ENCODE measurements at places on chromosomes 2 and 18.

DNA sequence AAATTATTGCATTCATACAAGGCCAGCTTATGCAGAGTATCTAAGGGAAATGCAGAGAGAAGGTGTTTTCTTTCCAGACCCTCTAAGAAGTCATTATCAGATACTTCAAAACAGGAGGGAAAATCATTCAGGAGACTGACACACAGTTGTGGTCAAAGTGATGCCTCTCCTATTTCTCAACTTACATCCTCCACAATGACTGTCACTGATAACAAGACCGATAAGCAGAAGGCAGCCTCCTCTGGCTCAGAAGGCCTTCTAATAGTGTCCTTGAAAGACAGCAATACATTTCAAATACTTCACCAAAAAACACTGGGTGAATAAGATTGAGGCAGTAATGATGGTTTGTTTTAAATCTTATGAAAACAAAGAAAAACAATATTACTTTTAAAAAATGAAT is 199.7 kb downstream of the PIEZO2 start:
- DNase-seq: no peak

DNA sequence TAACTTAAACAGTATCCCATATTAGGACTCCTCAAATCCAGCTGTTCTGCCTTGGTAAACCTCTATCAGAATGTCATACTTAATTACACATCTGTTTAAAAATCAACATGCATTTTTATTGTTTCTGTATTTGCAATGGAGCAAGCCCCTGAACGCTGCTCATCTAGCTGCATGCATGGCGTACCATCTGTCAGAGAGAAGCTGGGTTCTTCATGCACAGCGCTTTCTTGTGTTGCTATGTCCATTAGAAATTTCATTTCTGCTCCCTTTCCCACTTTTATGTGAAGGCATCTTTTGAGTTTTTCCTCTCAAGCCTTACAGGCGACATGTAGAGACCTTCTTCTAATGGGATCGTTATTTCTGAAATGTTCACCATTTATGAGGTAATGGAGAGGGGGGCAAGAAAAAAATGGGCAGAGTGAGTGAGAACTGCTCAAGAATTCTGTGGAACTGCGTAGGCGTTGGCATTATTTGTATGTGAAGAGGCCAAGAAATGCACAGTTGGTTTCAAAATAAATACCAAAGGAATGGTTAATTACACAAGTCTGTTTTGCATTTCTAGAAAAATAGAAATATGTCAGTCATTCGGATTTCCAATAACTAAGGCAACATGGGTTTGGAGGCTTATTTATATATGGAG is 31.6 kb downstream of the INSIG2 start:
- no peak for DNase-seq

DNA sequence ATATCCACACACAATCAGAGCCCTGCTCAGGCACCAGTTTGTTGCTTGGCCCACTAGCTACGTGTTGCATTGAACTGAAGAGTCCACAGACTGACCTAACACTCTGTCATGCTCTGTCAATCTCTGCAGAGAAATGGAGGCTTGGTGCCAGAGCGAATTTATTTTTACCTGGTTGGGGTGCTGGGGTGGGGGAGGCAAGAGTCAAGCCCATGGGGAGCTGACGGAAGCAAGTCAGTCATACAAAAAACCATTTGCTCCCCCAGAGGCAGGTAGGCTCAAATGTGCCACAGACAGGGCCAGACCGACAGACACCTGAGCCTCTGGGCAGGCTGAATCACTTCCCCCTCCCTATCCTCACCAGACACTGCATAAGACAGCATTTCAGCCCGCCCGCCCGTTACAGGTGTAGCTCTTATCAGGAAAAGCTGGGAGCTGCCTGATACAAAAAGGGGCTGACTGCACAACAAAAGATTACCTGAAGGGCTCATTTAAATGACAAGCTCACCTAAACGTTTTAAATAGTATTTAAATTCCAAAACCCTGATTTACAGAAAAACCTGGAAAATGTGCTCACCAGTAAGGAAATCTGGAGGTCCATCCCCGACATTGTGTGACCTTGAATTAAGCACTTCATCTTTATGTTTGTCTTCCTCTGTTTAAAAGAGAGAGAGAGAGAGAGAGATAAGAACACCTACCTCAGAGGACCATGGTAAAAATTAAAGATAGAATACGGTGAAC is 2.1 kb upstream of the PCBP1 start:
- DNase-seq: no peak

DNA sequence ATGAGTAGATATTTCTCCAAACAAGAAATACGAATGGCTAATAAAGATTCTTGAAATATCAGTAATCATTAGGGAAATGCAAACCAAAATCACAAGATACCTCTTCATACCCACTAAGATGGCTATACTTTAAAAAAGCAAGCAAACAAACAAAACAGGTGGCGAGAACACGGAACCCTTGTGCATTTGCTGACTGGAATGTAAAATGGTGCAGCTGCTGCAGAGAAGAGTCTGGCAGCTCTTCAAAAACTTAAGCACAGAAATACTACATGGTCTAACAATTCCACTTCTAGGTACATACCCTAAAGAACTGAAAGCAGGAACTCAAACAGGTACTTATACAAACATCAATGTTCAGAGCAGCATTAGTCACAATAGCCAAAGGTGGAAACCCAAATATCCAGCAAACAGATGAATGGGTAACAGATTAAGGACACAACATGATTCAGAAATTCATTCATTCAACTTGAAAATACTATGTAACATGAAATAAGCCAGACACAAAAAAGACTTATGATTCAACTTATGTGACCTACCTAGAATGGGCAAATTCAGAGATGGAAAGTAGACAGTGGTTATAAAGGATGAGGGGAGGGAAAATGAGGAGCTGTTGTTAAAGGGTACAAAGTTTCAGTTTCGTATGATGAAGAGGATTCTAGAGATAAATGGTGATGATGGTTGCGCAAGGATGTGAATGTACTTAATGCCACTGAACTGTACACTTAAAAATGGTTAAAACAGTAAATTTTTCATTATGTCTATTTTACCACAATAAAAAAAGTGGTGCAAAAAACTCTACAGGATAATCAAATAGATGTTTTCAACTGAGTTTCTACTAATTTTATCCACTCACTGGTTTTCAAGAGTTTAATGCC is 26.9 kb upstream of the GPR75 start:
- no peak for DNase-seq

GRCh38 chr2:1047485-1047884 is 96.8 kb downstream of the SNTG2 start:
- no peak for DNase-seq

DNA sequence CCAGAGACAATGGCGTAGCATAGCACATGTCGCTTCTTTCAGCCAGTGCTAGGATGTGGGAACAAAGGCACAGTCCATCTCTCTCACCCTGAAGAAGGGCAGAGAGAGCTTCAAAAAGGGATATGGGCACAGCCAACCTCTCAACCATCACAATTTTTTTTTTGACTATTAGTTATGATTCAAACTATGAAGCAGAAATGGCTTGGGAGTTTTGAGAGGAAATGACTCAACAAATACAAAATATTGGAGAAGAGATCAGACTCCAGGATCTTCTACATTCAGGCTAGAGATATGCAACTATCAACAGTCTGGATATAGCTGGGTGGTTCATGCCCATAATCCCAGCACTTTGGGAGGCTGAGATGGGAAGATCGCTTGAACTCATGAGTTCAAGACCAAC is 109.1 kb downstream of the MCFD2 start:
- DNase-seq: no peak

GRCh38 chr2:39266916-39267434 is 23.2 kb upstream of the CDKL4 start:
- no peak for DNase-seq

DNA sequence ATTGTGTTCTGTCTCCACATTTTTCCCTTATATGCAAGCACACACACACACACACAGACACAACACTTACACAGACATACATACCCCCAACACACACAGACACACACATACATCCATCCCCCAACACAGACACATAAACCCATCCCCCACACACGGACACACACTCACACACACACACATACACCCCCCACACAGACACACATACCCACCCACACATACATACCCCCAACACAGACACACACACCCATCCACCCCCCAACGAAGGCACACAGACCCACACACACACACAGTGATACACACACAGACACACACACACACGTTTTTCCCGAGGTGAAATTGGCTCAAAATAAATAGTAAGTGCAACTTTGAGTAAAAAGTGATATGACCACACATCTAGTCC is 41.6 kb upstream of the CUL3 start:
- no peak for DNase-seq

DNA sequence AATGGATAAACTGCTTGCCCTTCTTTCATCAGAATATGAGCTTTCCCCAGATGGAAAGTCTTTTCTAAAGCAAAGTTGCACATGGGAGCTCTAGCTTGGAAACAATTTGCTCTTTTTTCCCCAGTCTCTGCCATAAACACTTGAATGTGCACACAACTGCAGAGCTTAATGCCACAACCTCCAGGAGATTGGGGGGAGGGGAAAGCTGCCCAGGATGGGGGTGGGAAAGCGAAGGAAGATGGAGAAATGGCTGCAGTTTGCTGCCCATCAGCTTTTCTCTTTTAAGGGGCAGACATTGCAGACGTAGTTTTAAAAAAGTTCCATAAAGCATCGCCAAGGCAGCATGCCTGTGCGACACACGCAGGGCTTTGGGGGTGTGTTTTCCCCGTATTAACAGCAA is 1.5 kb downstream of the ACKR3 start:
- no peak for DNase-seq

DNA sequence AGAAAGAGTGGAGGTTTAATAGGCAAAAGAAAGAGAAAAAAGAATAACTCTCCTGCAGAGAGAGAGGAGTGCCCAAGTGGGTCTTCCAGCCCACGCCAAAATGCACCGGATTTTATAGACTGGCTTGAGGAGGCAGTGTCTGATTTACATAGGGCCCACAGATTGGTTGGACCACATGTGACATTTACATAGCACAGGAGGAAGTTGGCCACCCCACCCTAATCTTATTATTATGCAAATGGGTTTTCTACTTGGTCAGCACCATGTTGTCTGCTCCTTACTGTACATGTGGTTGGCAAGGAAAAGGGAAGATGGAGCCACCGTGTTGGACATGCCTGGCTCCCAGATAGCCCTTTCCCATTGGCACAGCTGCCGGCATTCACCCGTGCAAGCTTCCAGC is 56.8 kb downstream of the SP110 start:
- DNase-seq: no peak

DNA sequence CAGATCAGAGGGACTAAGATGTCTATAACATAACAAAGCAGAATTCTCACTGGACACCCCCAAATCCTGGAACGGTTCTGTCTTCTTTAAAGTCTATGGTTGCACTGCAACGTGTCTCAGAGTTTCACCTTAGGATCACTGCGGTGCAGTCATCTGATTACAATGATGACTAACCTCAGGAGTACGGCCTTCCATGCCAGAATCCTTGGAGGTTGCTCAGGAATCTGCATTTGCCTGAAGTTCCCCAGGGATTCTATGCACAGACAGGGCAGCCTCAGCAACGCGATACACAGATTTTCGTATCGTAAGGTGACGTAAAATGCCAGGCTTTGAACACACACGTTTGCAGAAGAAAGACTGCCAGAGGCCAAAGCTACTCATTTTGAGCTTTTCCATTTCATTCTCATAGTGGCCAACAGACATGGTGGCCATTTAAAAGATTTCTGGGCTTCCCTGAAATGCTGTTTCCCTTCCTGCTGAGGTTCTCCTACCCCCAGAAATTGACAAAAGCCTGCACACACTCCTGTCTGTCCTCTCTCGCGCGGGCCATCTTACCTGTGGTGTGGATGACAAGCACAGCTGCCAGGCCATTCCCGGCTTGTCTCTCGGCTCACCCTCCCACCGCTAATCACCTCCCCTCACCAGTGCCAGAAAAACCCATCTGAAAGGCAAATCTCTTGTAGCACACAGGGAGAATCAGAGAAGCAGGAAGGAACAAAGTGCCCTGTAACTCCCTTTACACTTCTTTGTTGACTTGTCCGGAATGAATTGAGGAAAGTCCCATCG is 148.8 kb downstream of the ACKR3 start:
- no peak for DNase-seq

GRCh38 chr2:46258937-46259776 is 38.0 kb upstream of the EPAS1 start:
- DNase-seq: no peak

DNA sequence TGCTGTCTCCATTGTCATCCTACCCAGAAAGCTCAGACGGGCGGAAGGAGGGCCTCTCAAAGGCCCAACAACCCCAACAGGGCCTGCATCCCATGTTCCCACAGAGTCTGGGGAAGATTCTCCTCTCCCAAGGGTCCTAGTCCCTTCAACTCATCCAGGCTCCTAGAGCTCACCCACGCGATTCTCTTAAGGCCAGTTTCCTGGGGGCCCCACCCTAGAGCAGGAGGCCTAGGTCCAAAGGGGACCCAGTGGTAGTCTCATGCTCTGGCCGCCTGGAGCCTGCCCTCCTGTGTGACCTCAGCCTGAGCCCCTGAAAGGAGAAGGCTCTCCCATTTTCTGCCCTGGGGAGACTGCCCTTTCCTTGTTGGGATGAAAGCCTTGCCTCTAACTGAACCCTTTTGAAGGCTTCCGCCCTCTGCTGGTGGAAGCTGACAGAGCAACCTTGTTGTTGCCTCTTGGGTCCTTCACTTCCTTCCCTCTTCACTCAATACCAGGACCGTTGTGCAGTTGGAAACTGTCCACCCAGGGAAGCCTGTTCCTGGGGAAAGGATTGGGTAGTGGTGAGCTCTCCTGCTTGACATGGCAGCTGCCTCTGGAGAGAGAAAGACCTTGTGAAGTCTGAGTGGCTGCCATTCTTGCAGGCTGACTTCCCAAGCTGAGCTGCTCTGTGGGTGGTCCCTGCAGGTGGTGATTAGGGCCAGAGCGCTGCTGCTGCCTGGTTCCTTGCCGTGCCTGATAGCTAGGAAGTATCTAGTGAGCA is 86.0 kb upstream of the ALPP start:
- peak; percentile 56 for DNase-seq
